ENCODE measurements at places on chromosomes 4 and X.

DNA sequence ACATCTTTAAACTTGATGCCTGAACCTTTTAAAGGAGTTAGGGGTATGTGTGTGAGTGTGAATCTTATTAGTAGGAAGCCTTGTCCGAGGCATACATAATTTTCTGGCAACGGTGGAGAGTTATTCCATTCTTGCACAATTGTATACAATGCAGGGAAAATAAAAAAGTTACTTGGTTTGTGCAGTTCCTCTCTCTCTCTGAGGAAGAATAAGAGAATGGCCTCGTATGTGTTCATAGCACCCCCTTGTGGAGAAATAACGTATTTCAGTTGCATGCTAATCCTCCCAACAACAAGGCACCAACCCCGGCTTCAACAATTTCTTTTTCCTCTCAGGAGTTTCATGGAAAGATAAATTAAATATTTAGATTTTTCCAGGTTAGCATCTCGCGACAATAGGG, 33.7 kb upstream of the FGF13 start:
- DNase-seq: no peak

GRCh38 chrX:123080065-123080464, 104.0 kb upstream of the GRIA3 start:
- no peak for DNase-seq

- no peak for DNase-seq
These were observed 33.6 kb downstream of the LNX1 start for GRCh38 chr4:53557669-53558064.

GRCh38 chr4:185437809-185438208, 12.0 kb upstream of the UFSP2 start:
- DNase-seq: no peak

DNA sequence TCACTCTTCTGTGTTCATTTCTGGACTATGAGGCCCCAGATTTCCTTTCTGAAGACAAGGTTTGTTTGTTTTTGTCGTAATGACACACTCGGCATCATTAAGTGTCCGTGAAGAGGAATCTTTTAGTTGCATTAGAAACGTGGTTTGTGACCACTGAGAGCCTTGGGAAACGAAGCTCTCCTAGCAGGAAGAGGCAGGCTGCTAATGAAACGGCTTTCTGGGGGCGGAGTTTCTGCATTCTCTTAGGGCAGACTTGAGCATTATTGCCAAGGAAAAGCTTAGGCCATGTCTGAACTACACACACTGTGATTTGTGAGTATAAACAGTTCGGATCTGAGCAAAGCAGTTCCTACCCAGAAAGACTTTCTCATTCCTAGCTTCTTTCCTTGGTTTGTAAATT, 64.0 kb downstream of the SOX3 start:
- no peak for DNase-seq

DNA sequence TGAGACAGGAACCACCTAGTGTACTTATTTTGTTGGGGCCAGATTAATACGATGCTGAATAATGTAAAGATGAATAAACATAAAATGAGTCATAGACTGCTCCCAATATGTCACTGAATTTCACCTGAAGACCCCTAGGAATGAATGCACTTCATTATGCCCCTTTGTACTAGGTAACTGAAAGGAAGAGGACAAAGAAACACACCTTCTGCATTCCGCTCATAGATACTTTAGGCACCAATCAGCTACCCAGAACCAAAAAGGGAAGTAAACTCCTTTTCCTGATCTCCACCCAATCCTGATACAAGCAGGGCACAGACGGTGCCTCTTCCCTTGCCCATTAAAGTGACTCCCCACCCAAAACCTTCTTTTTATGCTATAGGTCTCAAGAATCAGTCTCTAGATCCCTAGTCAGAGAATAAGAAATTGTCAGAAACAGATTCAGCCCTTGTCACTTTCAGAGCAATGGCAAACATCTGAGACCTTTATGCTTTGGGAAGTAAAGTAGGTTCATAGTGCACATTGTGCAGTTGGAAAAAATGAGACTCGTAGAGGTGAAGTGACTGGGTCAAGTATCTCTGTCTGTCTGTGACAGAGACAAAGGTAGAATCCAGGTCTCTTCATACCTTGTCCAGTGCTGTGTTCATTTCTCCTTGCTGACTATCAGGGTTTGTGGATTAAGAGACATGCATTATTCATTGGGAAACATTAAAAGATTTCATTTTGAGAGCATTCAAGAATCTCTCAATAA, 2.3 kb downstream of the GPR174 start:
- DNase-seq: no peak

DNA sequence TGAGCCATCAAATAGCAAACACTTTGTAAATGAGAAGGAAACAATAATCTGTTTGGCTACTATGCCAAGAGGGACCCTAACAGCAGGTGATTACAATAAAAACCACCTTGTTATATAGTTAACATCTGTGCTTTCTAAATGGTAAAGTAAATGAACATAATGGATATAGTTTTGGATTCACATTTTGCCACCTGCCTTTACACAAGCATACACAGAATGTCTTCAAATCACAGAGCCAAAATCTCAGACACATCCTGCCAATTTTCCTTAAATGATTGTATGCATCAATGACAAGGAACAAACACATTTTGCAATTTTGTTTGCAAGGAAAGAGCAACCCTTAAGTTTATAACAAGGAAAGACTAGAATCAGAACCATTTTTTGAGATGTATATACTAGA, 334.2 kb downstream of the FSTL5 start:
- DNase-seq: no peak

DNA sequence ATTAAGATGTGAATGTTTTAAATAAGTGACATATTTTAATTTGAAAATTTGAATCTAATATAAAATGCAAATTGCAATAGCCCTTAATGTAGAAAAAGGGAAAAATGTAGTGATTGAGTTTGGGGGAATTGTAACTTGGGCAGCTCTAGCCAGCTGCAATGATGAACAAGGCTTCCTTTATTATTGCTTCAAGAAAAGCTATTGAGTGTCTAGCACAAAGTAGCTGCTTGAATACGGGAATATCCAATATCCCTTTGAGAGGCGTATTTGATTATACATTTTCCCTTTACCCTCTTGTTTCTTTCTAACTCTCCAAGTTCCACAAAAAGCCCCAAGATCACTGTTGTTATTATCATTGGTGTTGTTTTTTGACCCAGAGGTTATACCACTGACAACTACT, 21.8 kb downstream of the IL1RAPL1 start:
- no peak for DNase-seq

- DNase-seq: no peak
These were observed 137.5 kb downstream of the RASL11B start for GRCh38 chr4:52999626-53000025.

DNA sequence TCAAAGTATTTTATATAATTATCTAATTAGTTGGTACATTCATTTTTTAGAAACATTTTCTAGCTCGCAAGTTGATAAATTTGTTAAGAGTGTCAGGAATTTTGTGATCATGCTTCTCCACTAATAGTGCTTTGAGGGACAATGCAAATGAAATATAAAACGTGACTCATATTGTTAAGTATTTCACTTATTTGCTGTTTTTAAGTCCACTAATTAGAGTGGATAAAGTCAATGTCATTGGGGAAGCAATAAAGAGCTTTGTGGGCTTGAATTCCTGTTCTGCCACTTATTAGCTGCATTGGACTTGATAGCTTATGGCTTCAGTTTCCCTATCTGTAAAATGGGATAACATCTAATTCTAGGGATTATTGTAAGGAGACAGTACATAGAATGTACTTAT, 26.5 kb upstream of the ANAPC4 start:
- peak; percentile 7 for DNase-seq

DNA sequence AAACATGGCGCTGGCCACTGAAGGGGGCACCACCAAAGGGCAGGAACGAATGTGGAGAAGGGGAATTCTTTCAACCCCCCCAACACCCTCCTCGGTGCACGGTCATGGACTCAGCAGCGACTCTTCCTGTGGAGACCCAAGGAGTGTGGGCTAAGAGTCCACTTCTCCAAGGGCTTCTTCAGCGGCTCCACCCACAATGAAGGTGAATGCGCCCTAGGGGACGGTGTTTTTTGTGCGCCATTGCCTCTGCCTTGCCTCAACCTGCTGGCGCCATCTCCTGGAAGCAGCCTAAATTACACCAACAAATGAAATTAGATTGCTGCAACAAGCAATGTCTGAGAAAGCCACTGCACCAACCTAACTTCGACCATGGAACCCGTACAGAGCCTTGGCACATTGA, 169.2 kb upstream of the MAGEB18 start:
- DNase-seq: no peak

DNA sequence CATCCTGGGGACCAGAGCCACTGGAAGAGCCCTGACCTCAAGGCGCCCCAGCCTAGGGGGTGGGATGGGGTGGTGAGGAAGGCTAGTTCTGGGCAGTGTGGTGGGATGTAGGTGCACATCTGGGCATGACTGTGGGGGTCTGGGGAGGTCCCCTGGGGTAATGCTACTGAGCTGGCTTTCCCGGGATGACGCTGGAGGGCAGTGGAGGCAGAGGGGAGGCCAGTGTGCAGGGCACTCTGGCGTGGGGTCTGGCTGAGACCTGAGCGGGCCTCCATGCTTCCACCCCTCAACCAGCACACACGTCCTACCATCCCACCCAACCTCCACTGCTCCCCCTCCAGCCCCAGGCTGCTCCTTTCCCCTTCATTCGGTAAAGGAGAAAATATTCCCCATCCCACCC, 4.8 kb upstream of the SH3BP2 start:
- DNase-seq: no peak

DNA sequence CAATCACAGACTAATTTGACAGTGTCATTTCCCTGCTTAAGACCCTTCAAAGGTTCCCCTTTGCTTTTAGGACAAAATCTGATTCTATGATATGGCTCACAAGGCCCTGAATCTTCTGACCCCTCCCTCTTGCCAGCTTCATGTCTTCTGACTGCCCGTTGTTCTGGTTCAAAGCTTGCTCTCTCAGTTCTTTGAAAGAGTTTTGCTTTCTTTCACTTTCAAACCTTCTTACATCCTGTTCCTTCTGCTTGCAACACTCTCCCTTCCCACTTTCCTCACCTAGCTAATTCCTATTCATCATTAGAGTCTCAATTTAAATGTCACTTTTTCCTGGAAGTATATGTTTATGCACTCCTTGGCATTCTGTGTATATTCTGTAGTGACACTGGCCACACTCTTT, 299.2 kb downstream of the IDS start:
- no peak for DNase-seq

DNA sequence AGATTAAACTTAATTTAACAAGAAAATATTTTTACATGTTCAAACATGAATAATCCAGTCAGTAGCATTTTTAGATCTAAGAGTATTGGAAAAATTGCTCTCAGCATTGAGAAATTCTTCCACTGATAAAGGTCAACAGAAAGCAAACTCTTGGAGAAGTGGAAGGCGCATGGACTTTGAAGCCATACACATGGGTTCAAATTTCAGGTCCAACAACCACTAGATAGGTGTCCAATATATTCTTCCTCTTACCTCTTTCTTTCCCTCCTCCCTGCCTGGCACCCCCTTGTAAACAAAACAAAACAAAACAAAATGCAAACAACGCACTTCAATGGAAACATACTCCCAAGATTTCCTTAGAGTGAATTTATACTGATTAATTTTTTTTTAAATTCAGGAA, 28.4 kb upstream of the PRSS48 start:
- no peak for DNase-seq

DNA sequence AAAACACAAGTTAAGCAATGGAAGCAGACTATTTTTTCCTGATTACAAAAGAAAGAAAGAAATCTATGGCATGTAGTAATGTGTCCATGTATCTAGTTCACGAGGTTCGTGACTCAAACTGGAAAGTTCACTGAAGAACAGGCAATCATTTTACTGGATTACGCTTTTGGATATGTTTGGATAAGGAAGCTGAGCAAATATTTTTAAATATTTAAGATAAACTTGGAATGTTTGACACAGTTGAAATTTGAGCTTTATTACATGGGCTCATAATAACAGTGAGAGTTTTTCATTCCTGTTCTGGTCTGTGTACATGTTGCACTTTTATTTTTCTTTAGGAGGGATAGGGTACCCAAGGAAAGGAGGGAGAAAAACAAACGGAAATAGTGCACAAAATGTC, 244.2 kb upstream of the GK2 start:
- DNase-seq: peak; percentile 10

DNA sequence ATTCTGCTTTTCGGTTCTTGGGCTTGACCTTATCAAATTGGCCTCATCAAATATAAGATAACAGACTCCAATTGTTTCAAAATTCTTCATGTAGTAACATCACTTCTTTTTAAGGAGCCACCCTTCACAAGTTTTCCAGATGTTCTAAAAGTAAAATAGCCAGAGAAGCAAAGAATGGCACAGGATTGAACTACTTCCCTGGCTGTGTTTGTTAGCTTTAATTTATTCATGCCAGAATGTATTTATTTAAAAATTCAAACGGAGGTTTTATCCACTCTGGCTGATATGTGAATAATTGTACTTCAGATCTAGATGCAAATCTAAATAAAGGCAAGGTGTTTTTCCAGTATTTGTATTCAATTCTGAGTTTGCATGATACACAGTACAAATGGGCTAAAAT, 581.3 kb upstream of the TENM3 start:
- no peak for DNase-seq

DNA sequence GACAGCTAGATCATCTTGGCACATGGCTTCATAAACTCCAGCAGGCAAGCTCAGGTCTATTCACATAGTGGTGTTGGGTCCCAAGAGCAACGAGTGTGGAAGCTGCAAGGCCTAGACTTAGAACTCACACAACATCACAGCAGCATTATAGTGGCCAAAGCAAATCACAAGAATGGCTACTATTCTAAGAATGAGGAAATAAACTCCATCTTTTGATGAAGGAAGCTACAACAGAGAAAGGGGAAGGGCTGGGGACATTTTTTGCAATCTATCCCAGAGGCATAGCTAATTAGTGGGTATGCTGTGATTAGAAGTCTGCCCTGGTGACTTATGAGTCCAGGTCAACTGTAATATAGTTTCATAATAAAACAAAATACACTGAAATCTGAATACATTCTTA, 42.9 kb upstream of the TAB3 start:
- no peak for DNase-seq

- DNase-seq: no peak
These were observed 86.1 kb downstream of the SH3RF1 start for GRCh38 chr4:169184686-169185085.

GRCh38 chr4:138835832-138836533, 179.6 kb upstream of the NOCT start:
- DNase-seq: no peak

- no peak for DNase-seq
These were observed 237.6 kb downstream of the FSTL5 start for GRCh38 chr4:161926033-161926828.

DNA sequence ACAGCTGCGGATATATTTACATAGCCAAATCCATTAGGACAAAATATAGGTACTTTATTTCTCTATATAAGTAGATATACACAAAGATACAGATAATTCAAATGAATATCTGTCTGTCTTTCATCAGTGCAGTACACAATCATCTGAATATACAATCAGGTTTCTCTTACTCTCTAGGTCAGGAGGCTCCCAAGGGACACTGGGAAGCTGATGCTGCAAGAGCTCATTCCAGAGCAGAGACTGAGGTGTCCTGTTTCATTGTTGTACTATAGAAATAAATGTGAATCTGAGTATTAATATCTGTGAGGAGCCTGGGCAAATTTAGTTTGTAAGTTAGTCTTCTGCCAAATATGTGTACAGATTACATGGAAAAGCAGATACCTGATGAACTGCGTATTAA, 4.2 kb downstream of the TLL1 start:
- no peak for DNase-seq

- no peak for DNase-seq
These were observed 674.8 kb upstream of the INTU start for GRCh38 chr4:126957987-126958386.

GRCh38 chrX:53940180-53940579, 104.1 kb downstream of the PHF8 start:
- DNase-seq: no peak

All from AG04449 (cell line).